Endothelial cell (in vitro differentiated cells): ENCODE measurements at places on chromosomes 13 and 19.

GRCh38 chr13:50629966-50630365, 213.5 kb downstream of the DLEU7 start:
- H3K4me3 ChIP-seq: no peak overlapping the region
- no peaks in the 10 kb centered on the region for H3K36me3 ChIP-seq
- no peaks in the 10 kb centered on the region for H3K27me3 ChIP-seq
- no peak overlapping the region for H3K27ac ChIP-seq
- H3K4me1 ChIP-seq: peaks cover 6% of the 10 kb centered on the region

GRCh38 chr13:94216476-94216875, 263.0 kb downstream of the DCT start:
- no peak for DNase-seq
- H3K4me1 ChIP-seq: no peaks in the 10 kb centered on the region
- no peaks in the 10 kb centered on the region for H3K27me3 ChIP-seq
- H3K36me3 ChIP-seq: no peaks in the 10 kb centered on the region

DNA sequence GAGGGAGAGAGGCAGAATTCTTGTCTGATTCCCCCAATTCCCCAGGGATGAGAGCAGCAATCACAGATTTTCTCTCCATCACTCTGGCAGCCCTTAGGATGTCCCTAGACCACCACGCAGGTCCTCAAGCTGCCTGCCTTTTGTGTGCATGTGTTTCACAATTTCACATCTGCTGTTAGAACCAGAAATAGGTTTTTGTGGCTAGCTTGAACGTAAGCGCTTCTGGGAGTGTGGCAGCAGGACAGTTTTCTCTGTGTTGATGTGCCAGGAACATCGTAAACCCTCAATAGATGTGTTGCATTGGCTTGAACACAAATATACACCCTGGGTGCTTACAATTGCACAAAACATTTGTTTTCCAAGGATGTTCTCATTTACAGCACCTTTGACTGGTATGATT, 78.8 kb upstream of the TMTC4 start:
- DNase-seq: no peak
- no peak overlapping the region for H3K4me3 ChIP-seq
- no peaks in the 10 kb centered on the region for H3K27me3 ChIP-seq
- no peaks in the 10 kb centered on the region for H3K4me1 ChIP-seq
- H3K27ac ChIP-seq: no peak overlapping the region

DNA sequence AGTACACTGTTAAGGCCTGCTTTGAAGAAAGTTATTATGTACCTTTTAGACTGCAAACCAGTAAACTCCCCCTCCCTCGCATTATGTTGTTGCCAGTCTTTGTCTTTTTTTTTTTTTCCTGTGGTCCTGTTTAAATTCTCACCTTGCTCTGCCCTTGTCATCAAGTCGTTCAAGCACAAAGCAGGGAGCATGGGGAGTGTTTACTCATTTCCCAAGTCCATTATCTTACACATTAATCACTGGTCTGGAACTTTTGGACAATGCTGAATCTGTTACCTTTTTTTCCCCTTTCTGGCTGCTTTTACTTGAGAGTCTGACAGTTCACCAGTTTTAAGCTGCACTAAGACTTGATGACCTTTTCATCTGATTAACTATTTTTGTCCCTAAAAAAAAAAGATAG, 108.2 kb downstream of the DACH1 start:
- H3K4me3 ChIP-seq: no peak overlapping the region
- H3K27me3 ChIP-seq: peaks cover 1% of the 10 kb centered on the region
- peak overlapping the region; percentile 76 for H3K27ac ChIP-seq
- no peaks in the 10 kb centered on the region for H3K36me3 ChIP-seq

- H3K4me1 ChIP-seq: no peaks in the 10 kb centered on the region
- DNase-seq: no peak
- peaks cover 2% of the 10 kb centered on the region for H3K27me3 ChIP-seq
- no peak overlapping the region for H3K27ac ChIP-seq
- H3K4me3 ChIP-seq: no peak overlapping the region
- H3K36me3 ChIP-seq: no peaks in the 10 kb centered on the region
Measured at GRCh38 chr13:74246487-74246886, 112.3 kb upstream of the KLF12 start.

GRCh38 chr13:43285933-43286597, 262.7 kb downstream of the DNAJC15 start:
- no peak overlapping the region for H3K4me3 ChIP-seq
- DNase-seq: no peak
- no peaks in the 10 kb centered on the region for H3K36me3 ChIP-seq

DNA sequence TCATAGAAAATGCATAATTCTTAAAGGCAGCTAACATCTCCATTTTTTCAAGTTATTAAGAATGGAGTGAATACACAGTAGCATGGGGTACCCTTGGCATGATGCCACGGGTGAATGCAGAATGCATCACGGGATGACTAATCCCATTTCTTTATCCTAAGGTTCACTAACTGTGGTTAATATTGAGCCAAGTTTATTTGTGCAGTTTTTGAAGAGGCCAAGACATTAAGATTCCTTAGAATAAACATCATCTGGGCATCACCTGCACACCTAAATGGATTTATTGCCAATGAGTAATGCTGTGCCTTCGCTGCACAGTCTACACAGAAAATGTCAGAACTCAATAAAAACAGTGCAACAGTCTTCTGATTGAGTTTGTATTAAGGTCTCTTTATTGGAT, 333.1 kb downstream of the GPC6 start:
- no peak overlapping the region for H3K4me3 ChIP-seq
- no peaks in the 10 kb centered on the region for H3K27me3 ChIP-seq
- DNase-seq: no peak
- H3K4me1 ChIP-seq: no peaks in the 10 kb centered on the region
- H3K36me3 ChIP-seq: no peaks in the 10 kb centered on the region

DNA sequence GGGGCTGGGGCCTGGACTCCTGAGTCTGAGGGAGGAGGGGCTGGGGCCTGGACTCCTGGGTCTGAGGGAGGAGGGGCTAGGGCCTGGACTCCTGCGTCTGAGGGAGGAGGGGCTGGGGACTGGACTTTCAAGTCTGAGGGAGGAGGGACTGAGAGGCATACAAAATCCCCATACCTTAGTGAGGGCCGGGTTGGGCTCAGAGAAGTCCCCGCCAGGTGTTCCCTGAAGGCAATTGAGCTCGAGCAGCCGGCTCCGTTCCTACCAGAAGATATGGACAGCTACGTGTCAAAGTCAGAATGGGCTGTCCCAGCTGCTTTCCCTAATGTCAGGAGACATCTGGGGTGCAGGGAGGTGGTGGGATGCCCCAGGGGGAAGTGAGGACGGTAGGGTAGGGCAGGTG, 9.5 kb downstream of the PHLDB3 start:
- H3K4me1 ChIP-seq: peaks cover 9% of the 10 kb centered on the region
- H3K27ac ChIP-seq: no peak overlapping the region
- H3K27me3 ChIP-seq: peaks cover 7% of the 10 kb centered on the region
- no peak for DNase-seq
